NCI-H1694 (cell line): ENCODE measurements at places on chromosomes 2 and 18.

GRCh38 chr2:57728691-57729090, 317.9 kb upstream of the VRK2 start:
- no peak for DNase-seq

GRCh38 chr18:44510390-44510789, 170.3 kb upstream of the SETBP1 start:
- DNase-seq = no peak

DNA sequence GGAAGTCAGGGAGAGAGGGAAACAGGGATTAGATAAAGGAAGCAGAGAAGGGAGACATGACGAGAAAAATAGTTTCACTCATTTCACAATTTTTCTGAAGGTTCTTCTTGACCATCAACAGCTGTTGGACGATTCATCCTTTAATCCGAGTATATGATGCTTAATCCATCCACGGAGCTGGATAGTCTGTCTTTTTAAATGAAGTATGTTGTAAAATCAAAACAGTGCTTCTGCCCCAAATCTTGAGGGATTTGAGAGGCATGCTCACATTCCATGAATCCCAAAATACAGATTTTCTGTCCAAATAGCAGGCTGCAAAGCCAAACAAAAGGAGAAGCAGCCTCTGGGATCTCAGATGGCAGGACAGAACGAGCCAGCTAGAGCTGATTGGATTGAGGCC, 47.5 kb downstream of the EPAS1 start:
- DNase-seq = no peak

DNA sequence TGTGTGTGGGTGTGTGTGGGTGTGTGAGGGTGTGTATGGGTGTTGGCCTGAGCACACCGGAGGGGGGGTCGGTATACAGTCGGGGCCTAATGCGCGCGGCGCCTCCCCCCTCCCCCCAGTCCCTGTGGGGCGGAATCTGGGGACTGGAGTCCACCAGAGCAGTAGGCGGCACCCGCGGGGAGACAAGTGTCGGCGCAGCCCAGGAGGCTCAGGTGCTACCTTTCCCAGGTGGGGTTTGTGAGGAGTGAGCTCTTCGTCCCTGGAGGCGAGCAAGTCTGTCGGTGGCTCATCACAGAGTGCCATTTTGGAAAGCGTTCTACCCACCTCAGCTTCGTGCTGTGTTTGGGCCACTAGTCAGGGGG, 2896.1 kb upstream of the TEKT4 start:
- DNase-seq = no peak

DNA sequence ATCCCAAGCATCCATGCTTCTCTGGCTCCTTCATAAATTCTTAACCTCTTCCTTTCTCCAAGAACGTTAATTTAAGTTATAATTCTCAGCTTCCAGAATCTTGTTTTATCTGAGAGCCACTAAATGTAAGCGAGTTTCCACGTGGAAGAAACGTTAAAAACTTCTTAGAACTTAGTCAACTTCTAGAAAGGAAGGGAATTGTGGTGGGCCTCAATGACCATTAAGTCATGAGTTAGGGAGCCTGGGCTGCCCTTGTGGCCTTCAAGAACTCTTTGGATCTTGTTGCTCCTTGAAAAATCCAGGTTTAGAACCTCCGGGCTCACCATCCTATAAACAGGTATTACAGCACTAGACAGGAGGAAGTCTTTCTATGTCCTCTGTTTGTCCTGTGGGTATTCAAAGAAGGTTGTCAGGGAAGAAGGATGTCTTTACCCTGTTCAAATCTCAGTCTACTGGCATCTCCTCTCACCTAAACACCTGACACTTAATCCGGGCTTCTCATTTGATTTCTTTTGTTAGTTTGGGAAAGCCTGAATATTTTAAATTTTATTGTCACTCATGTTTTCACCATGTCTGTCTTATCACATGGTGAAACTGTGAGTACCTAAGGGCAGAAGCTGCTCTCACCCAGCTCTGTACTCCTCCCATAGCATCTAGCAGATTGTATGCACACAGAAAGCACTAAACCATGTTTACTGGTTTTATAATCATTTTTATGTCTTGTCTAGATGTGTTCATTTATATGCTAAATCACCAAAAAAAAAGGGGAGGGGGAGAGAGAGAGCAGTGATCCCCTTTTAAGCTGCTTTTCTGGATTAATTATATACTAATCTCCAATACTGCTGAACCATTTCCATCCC, 6.3 kb downstream of the RND3 start:
- no peak for DNase-seq

DNA sequence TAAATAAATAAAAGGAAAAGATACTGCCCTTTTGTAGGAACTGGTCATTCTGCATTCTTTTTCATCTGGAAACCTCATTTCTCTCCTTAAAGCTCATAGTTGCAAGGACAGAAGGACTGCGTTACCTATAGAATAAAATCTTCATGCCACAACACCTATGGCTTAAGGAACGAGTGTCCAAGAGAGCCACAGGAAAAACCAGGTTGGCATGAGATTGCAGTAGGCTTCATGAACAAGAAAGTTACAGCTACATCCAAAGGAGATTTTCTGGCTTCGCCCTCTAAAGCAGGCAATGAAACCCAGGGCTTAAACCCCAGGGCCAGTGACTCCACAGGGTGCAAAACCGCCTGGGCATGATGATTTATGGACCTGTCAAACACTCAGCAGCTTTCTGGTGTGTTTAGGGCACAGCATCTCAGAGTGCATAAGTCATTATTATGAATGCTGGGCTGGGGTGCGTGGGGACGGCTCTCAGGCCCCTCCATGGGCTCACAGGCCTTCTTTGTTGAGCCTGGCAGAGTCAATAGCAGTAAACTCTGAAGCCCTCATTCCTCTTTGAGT, 30.7 kb upstream of the PIEZO2 start:
- no peak for DNase-seq

DNA sequence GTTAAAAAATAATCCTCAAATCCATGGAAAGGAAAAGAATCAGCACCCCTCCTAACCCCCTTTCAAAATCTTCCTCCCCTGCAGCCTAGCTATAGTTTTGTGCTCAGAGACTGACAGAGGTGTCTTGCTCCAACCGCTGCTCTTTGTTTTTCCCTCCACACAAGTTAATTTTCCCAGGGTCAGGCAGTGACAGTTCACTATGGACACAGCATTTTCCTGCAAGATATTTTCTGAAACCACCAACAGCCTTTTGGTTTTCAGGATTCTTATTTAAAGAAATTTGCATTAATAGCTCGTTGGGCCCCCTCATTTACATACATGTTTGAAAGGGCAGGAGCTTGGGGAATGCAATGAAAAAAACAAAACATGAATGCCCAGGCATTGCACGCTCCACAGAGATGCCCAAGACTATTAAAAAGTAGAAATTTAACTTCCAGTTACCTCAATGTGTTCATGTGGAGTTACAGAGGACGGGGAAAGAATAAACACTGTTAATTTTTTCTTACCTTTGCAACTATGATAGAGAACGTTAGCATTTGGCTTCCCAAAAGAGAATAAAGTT, 71.4 kb upstream of the CXCR4 start:
- no peak for DNase-seq

- no peak for DNase-seq
Measured at GRCh38 chr2:53331667-53332066, 435.9 kb upstream of the CHAC2 start.
